NK-92 treated with Interleukin-12 subunit alpha and Interleukin-12 subunit beta, amount 100 ng/mL, for 24 hours (cell line): ENCODE measurements at places on chromosomes 16 and 17.
A peak's percentile ranks its signal among the peaks of the same experiment; 100 is the strongest.

DNA sequence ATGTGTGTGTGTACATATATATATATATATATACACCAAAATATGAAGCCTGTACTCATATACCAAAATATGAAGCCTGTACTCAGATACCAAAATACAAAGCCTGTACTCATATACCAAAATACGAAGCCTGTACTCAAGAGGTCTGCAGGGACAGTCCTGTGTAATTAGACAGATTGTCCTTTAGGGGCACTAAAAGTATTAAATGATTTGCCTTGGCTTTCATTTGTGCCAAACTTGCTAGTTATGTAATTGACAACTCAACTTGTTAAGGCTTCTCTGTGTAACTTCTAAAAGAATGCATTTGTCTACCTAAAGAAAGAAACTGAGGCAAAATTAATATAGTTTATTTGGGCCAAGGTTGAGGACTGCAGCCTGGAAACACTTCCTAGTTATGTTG, 30.8 kb upstream of the DHX40 start:
- DNase-seq, result no peak

DNA sequence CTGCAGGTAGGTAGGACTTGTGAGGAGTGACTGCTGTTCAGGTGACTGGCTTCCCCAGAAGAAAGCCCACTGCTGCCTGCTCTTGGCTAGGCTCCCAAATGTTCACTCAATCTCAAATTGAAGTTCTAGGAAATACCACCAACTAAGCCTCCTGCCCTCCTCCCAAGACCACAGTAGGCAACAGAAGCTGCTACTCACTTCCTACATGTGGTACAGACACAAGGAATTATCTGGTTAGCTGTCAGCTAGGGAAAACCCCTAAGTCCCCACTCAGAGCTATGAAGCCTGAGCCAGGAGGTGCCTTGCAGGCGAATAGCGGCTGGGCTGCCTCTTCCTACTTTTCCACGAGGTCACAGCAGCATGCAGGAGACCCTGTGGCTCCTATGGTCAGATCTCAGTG, 4.9 kb downstream of the FBXO39 start:
- no peak for DNase-seq

- no peak for DNase-seq
Measured at GRCh38 chr17:81196505-81197408, 26.0 kb downstream of the CEP131 start.

DNA sequence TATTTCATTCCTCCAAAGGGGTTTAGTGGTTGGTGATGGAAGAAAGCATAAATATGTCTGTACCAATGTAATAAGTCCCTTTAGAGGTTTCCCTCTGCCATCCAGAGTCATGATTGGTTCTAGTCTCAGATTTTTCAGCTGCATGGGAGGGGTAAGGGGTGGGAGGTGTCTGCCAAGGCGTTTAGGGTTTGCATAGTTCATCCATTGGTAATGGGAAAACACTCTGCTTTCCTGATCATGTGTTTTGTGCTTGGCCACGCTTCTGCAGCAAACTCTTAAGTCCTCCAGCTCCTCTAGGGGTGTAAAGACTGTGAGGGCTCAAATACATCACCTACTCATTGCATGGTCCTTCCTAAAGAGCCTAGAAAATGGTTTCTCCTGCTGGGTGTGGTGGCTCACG, 29.8 kb downstream of the LIG3 start:
- no peak for DNase-seq

DNA sequence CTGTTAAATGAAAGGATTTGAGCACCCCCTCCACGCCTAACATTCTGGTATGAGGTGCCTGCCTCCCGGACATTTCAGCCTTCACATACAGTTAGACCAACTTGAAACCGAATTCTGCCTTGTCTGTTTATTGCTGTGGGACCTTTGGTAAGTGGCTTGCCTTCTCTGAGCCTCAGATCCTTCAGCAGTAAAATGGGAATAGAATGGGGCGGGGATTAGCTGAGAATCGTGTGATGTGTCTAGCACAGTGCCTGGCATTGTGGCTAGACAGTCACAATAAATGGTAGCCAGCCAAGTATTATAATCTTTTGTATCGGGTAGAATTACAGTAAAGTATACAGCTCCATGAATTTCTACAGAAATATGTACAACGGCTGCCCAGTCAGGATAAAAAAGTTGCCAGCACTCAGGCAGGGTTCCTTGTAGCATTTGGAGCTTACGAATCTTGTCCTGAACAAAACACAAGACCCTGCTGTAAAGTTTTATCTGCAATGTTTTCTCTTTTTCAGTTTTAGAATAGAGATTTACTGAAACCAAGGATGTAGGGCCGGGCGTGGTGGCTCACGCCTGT, 786 bp downstream of the TMC7 start:
- DNase-seq, result no peak

GRCh38 chr16:90035902-90036301, 16.6 kb upstream of the DBNDD1 start:
- DNase-seq, result no peak

DNA sequence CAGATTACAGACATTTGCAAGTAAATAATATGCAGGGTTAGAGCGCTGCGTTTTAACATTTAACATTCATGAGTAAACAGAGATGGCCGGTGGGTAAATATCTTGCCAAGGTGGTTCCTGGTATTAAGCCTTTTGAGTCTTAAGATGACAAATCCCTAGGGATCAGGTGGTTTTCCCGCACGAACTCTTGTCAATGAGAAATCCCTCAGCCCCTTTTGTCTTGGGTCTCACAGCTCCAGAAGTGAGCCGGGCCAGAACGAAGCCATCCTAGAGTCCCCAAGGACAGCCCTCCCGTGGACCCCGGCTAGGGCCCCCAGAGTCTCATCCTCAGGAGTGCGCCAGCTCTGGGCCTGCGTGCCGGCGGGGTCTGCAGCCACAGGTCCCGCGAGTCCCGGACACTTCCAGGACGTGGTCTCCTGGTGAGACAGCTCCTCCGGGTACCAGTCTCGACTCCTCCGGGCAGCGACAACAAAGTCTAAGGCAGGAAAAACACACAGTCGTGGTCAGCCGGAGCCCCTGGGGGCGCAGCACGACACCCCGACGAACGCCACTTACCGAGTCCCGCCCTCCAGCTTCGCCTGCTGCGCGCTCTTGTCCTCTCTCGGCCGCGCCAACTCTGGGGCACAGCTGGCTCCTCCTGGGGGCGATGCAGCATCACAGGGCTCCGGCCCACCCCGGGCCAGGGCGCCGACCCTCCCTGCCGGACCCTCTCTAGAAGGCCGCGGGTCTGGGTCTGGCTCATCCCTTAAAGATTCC, 13.3 kb downstream of the MIS12 start:
- DNase-seq, result no peak

DNA sequence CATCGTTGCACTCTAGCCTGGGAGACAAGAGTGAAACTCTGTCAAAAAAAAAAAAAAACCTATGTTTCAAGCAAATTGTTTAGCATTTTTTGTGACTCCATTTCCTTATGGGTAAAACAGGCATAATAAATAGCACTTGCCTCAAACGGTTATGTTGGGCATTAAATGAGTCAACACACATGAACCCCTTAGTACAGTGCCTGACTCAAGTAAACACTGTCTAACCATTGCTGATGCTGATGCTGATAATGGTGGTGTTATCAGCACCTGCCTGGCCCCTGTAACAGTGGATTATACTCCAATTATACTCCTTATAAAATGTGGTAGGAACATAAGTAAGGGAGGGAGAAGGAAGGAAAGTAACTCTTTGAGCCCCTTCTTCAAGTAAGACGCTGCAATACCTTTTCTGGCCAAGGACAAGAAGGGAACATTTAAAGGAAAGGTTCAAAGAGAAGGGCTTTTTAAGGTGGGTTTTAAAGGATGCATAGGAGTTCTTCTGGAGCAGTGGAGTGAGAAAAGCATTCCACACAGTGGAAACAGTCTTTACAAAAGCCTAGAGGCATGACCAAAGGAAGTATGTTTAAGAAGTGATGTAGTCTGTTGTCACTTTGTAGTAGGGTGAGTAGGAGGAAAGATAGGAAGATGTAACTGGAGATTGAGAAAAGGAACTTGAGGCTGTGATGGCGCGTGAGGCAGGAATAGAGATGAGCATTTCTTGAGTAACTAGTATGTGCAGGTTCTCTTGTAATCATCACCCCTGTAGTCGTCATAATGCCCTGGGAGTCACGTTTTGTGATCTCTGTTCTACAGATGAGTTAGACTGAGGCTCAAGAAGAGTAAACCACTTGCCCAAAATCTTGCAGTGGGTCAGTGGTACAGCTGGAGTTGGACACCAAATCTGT, 4.3 kb downstream of the SCNN1B start:
- no peak for DNase-seq

DNA sequence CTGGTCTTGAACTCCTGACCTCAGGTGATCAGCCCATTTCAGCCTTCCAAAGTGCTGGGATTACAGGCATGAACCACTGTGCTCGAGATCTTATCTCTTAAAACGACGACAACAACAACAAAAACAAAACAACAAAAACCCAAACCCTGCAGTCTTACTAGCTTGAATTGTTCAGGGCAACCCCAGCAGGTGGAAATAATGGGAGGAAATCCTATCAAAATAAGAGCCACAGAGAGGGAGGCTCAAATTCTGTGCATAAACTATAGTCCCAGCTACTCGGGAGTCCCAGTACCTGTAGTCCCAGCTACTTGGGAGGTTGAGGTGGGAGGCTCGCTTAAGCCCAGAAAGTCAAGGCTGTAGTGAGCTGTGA, 16.5 kb upstream of the ATP6V0A1 start:
- DNase-seq, result no peak

- DNase-seq, result no peak
Measured at GRCh38 chr16:89467382-89467781, 23.0 kb downstream of the ANKRD11 start.

- peak; percentile 8 for DNase-seq
Measured at GRCh38 chr17:78862073-78863023, 21.7 kb upstream of the USP36 start.

DNA sequence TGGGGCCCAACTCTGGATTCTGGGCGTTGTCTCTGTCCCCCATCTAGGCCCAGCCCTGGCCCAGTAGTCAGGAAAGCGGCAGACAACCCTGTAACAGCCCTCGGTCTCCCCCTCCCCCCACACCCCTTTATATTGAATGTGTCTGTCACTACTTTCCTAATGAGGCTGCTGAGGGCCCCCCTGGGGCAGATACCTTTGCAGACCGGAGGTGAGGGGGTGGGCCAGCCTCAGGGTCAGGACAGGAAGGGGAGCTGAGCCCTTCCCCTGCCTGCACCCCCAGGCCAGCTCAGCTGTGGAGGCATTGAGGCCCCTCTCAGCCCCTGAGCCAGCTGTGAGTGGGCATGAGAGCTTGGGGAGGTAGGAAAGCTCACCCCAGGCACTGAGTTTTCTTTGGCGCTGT, 17.1 kb downstream of the RAI1 start:
- no peak for DNase-seq

DNA sequence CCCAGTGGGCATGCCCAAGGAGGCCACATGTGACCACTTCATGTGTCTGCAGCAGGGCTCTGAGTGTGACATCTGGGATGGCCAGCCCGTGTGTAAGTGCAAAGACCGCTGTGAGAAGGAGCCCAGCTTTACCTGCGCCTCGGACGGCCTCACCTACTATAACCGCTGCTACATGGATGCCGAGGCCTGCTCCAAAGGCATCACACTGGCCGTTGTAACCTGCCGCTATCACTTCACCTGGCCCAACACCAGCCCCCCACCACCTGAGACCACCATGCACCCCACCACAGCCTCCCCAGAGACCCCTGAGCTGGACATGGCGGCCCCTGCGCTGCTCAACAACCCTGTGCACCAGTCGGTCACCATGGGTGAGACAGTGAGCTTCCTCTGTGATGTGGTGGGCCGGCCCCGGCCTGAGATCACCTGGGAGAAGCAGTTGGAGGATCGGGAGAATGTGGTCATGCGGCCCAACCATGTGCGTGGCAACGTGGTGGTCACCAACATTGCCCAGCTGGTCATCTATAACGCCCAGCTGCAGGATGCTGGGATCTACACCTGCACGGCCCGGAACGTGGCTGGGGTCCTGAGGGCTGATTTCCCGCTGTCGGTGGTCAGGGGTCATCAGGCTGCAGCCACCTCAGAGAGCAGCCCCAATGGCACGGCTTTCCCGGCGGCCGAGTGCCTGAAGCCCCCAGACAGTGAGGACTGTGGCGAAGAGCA, 4.4 kb downstream of the WFIKKN2 start:
- DNase-seq, result no peak

DNA sequence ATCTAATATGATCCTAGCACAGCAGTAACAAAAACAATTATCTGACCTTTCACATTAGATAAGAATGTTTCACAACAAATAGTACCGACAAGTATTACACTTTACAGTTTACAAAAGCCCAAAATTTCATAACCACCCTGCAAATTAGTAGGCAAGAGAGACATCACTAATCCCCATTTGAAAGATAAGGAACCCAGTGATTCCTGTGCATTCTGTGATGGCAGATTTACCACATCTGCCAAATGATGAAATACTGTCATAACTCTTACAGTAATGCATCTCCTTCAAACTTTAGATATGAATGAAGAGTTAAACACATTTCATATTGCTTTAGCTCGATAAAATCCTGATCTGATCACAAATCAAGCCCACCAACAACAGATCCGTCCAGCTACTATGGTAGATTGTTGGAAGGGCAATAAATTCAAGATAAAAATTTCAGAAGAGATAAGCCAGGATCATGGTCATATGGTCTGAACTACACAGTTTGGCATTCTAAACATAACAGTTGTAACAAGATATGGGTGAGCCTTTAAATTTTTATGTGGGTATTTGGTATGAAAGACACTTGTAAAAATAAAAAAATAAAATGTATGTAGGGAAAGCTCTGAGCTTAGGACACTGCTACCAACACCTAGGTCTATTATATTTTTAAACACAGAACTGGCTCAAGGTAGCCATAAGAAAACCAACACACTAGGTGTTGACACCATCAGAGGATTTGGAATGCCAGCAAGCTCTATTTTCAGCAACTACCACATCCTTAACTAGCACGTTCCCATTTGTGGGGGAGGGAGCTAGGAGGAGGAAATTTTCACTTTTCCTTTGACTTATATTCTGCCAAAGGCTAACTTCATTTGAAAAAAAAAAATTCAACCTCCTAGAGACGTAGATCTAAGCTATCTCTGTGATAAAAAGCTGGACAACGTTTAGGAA, 9.3 kb downstream of the YWHAE start:
- no peak for DNase-seq

DNA sequence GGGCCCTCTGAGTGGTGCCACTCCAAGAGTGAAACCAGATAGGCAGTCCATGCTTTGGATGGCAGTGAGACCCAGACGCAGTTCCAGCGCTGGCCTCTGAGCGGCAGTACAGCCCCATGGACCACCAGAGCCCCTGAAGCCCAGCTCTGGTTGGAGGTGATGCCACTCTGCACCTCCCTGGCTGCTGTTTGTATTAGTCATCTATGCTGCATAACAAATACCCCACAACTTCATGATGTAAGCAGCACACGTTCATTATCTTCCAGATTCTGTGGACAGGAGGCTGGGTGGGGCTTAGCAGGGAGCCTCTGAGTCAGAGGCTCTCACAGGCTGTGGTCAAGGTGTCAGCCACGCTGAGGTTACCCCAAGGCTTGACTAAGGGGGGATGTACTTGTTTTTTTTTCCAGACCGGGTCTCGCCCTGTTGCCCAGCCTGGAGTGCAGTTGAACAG, 5.1 kb upstream of the NME4 start:
- peak; percentile 95 for DNase-seq

- DNase-seq, result no peak
Measured at GRCh38 chr17:29747660-29748059, 124.9 kb upstream of the CORO6 start.

- peak; percentile 64 for DNase-seq
Measured at GRCh38 chr16:3095869-3096268, 3.2 kb downstream of the ZSCAN10 start.
